ENCODE measurements at places on chromosomes 7 and 10. TPM values are rescaled to one million over a fixed set of nuclear protein-coding genes. Genes with fewer than 3 reads are reported as not detected.

DNA sequence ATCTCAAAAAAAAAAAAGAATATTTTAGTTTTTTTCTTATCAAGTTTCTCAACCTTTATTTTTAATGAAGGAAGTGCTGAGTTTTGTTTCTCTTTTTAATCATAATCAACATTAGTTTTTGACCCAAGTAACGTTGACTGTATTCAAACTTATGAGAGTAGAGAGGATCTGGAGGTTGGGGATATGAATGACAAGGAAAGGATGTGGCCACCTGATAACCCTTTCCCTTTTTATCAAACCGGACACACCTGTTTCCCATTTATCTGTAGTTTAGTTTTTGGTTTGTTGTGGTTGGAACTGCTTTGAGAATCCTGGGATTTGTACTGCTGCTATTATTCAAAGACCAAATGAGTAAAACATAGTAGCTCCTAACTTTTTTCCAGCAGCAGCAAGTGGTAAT, 38.6 kb downstream of the HACD1 start:
- H3K4me1 ChIP-seq = no peaks in the 10 kb centered on the region
- H3K36me3 ChIP-seq = no peaks in the 10 kb centered on the region
- no peaks in the 10 kb centered on the region for H3K27me3 ChIP-seq

DNA sequence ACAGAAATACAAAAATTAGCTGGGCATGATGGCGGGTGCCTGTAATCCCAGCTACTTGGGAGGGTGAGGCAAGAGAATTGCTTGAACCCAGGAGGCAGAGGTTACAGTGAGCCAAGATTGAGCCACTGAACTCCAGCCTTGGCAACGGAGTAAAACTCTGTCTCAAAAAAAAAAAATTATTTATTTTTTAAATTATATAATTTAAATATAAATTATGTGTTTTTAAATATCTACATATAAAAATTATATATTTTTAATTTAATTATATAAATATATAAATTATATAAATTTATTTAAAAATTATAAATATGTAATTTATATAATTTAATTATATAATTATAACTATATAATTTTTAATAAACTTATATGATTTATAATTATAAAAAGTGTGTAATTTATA, 51.2 kb downstream of the PRKG1 start:
- no peaks in the 10 kb centered on the region for H3K27me3 ChIP-seq
- H3K36me3 ChIP-seq = no peaks in the 10 kb centered on the region
- no peak overlapping the region for H3K4me3 ChIP-seq
- no peak for DNase-seq
- H3K4me1 ChIP-seq = no peaks in the 10 kb centered on the region

- H3K27me3 ChIP-seq = no peaks in the 10 kb centered on the region
- H3K4me3 ChIP-seq = no peak overlapping the region
- peak overlapping the region; percentile 98 for H3K27ac ChIP-seq
- H3K36me3 ChIP-seq = no peaks in the 10 kb centered on the region
- peaks cover 61% of the 10 kb centered on the region for H3K4me1 ChIP-seq
These were observed 2.4 kb downstream of the NAMPT start for GRCh38 chr7:106282390-106282789.

GRCh38 chr7:98301693-98302470, 20.4 kb downstream of the BRI3 start:
- H3K36me3 ChIP-seq = no peaks in the 10 kb centered on the region
- DNase-seq = no peak
- no peaks in the 10 kb centered on the region for H3K4me1 ChIP-seq
- no peak overlapping the region for H3K4me3 ChIP-seq
- H3K27me3 ChIP-seq = no peaks in the 10 kb centered on the region
- H3K27ac ChIP-seq = no peak overlapping the region

DNA sequence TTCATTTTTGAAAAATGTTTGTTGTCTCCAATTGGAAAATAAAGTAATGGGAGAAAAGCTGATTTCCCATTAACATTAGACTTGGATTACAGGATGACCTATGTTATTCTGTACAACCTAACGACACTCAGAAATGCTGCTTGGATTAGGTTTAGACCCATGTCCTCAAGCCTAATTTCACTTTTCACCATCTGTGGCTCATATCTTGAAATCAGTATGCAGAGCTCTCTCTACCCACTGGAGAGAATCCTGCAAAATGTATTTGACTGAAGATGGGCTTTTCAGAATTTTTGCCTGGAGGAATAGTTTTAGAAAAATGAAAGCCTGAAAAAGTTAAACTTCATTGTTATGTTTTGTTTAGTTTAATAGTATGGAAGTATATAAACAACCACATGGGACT, 63.8 kb downstream of the SLC13A1 start:
- no peak overlapping the region for H3K27ac ChIP-seq
- H3K4me3 ChIP-seq = no peak overlapping the region
- no peaks in the 10 kb centered on the region for H3K36me3 ChIP-seq
- no peaks in the 10 kb centered on the region for H3K27me3 ChIP-seq
- H3K4me1 ChIP-seq = no peaks in the 10 kb centered on the region

- H3K36me3 ChIP-seq = peaks cover 18% of the 10 kb centered on the region
- no peak overlapping the region for H3K27ac ChIP-seq
- DNase-seq = no peak
- H3K27me3 ChIP-seq = peaks cover 11% of the 10 kb centered on the region
These were observed 18.4 kb upstream of the GPR146 start for GRCh38 chr7:1025743-1026581.

DNA sequence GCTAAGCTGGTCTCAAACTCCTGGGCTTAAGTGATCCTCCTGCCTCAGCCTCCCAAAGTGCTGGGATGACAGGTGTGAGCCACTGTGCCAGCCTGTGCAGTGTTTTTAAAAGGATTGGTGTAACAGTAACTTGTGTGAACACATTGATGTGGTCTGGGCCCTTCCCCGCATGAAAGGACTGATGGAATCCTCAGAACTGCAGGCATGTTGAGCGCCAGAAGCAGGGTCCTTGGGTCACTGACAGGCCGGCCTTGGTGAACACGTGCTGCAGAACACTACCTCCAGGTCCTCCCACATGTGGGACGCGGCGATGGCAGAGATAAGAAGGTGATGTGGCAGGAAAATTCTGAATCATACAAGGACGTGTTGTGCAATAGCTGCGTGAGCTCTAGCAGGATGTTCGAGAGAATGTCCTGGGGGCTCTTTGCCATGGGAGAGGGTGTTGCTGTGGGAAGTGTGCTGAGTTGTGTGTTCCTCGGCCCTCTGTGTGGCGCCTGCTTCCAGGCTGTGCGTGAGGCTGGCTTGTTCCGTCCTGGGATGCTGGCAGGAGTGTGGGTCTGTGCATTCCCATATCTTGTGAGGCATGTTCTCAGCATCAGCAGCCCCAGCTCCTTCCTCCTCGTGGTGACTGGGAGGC, 68.2 kb downstream of the DNAJB6 start:
- no peaks in the 10 kb centered on the region for H3K36me3 ChIP-seq
- H3K4me3 ChIP-seq = no peak overlapping the region
- H3K27ac ChIP-seq = no peak overlapping the region
- H3K27me3 ChIP-seq = no peaks in the 10 kb centered on the region

DNA sequence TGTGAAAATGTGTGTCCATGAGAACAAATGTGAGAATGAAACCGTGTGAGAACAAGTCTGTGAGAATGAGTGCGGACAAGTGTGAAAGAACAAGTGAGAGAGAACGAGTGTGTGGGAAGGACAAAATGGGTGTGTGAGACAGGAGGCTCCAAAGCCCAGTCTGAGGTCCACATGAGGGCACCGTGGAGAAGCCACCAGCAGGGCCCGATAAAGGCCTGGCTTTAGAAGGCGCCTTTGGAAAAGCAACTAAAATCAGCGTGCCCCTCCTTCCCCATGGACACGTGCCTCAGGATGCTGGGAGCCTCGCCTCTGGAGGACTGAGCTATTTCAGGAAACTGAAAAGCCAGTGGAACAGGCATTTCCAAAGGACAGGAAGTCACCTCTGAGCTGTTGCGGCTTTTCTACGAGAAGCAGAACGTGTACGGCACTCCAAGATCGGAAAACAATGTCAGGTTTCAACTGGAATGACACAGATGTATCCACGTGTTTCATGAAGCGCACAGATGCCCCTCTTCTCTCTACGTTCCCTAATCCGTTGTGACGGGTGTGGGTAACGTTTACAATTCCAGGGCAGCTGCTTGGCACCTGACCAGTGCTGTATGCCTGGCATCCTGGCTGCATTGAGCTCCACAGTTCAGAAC, 46.4 kb downstream of the ESYT2 start:
- no peaks in the 10 kb centered on the region for H3K4me1 ChIP-seq
- H3K36me3 ChIP-seq = no peaks in the 10 kb centered on the region
- no peak overlapping the region for H3K4me3 ChIP-seq
- DNase-seq = peak; percentile 52

GRCh38 chr7:147513451-147513850, 1077.1 kb upstream of the C7orf33 start:
- DNase-seq = peak; percentile 21
- H3K27ac ChIP-seq = no peak overlapping the region
- H3K27me3 ChIP-seq = no peaks in the 10 kb centered on the region
- H3K36me3 ChIP-seq = no peaks in the 10 kb centered on the region

- no peak for DNase-seq
- H3K4me3 ChIP-seq = no peak overlapping the region
- H3K36me3 ChIP-seq = no peaks in the 10 kb centered on the region
- no peaks in the 10 kb centered on the region for H3K4me1 ChIP-seq
- H3K27ac ChIP-seq = no peak overlapping the region
These were observed 25.1 kb upstream of the CDK1 start for GRCh38 chr10:60753152-60753551.

- H3K4me3 ChIP-seq = no peak overlapping the region
- H3K4me1 ChIP-seq = no peaks in the 10 kb centered on the region
- peaks cover 9% of the 10 kb centered on the region for H3K27me3 ChIP-seq
- H3K27ac ChIP-seq = no peak overlapping the region
These were observed 275.8 kb downstream of the PTPRN2 start for GRCh38 chr7:158311791-158312190.

DNA sequence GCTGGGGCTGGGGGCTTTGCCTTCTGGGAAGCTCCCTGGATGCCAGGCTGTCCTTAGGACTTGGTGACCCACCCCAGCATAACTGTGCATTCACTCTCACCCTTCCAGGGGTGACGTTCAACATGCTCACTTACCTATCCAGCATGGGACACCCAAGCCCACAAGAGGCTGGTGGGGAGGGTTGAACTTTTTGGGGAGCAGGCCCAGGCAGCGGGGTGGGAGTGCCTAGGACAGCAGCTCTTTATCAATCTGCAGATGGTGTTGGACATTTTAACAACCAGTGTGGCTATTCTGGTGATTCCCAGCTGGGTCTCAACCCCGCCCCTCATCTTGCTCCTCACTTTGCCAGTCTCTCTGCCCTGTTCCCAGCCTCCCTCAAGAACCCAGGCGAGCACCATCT, 86.4 kb downstream of the CDH23 start:
- no peaks in the 10 kb centered on the region for H3K4me1 ChIP-seq
- no peak for DNase-seq
- H3K4me3 ChIP-seq = no peak overlapping the region
- H3K27me3 ChIP-seq = no peaks in the 10 kb centered on the region
- H3K27ac ChIP-seq = no peak overlapping the region
- H3K36me3 ChIP-seq = no peaks in the 10 kb centered on the region

- DNase-seq = no peak
- no peaks in the 10 kb centered on the region for H3K4me1 ChIP-seq
- H3K4me3 ChIP-seq = no peak overlapping the region
- no peaks in the 10 kb centered on the region for H3K36me3 ChIP-seq
- no peaks in the 10 kb centered on the region for H3K27me3 ChIP-seq
These were observed 296.9 kb downstream of the TNS3 start for GRCh38 chr7:47284691-47285635.

DNA sequence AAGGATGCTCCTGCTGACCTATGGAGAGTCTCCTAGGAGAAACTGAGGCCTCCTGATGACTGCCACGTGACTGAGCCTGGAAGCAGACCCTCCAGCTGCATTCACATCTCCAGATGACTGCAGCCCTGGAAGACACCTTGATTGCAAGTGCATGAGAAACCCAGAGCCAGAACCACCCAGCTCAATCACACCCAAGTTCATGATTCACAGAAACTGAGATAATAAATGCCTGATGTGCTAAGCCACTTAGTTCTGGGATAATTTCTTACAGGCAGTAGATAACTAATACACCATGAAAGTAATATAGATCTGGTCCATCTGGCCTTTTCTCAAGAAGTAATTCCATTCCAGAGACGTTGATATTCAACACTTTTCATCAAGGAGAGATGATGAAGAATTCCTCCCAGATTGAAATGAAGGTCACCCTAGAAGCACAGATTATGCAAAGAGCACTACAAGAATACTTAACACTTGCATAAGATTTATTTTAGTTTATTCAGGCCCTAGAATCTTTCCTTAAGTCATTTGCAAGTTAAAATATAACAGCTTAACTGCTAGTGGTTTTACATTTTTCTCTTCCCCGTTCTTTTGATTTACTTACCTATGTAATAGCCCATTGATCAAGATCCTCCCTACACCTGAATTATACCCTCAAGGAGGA, 208.2 kb upstream of the INHBA start:
- no peaks in the 10 kb centered on the region for H3K4me1 ChIP-seq
- H3K27ac ChIP-seq = no peak overlapping the region
- no peak for DNase-seq
- H3K4me3 ChIP-seq = no peak overlapping the region

DNA sequence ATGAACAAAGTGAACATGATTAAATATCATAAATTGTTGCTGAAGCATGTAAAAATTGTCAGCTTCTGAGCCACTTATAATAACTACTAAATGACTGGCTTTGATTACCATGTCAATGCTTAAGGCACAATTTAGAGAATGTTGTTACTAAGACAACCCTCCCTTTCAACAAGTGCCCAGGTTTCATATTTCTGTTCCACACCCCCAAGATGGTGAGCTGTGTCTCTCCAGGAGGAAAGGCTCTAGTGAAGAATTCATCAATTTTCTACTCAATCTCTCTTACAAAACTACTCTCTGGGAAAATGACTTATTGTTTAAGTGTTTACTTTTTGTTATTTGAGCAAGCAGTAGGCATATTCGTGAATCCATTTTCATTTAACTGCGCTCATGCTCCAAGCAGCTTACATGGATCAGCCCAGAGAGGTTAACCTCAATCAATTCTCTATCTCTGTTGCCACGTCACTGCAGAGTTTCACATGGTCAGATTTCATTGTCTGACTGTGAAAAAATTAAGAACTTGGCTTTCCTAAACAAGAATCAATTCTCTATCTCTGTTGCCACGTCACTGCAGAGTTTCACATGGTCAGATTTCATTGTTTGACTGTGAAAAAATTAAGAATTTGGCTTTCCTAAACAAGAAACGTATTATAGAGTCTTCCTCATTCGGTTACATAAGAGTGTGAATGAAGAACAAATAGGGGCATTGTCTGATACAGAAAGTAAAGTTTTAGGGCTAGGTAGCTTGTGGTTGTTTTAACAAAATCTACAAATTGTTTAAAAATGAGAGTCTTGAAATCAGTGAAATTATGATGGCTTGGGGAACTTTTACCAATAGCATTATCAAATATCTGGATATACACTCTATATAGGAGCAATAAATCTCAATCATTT, 49.7 kb downstream of the CCDC71L start:
- DNase-seq = no peak
- H3K4me1 ChIP-seq = no peaks in the 10 kb centered on the region
- H3K27me3 ChIP-seq = no peaks in the 10 kb centered on the region
- H3K4me3 ChIP-seq = no peak overlapping the region
- no peak overlapping the region for H3K27ac ChIP-seq

RELN gene
- 5.4 TPM for total RNA-seq

FGFBP3 gene
- 1.5 TPM for total RNA-seq

OR9A2 gene
- total RNA-seq = not detected

KIN gene
- total RNA-seq = 9.3 TPM

CASTOR2 gene
- total RNA-seq = 7.4 TPM

GPER1 gene
- total RNA-seq = 8.1 TPM

ADAM22 gene
- 3.5 TPM for total RNA-seq

ABLIM1 gene
- total RNA-seq = 80.5 TPM

LRCH4 gene
- 66.5 TPM for total RNA-seq

PCDH15 gene
- 1.2 TPM for total RNA-seq

ZNF679 gene
- not detected for total RNA-seq

FKBP6 gene
- total RNA-seq = not detected

ADK gene
- total RNA-seq = 68.6 TPM

PALS2 gene
- 27.3 TPM for total RNA-seq

All from left lung (tissue), 14 donors.